ENCODE measurements at places on chromosomes 12 and 14.

DNA sequence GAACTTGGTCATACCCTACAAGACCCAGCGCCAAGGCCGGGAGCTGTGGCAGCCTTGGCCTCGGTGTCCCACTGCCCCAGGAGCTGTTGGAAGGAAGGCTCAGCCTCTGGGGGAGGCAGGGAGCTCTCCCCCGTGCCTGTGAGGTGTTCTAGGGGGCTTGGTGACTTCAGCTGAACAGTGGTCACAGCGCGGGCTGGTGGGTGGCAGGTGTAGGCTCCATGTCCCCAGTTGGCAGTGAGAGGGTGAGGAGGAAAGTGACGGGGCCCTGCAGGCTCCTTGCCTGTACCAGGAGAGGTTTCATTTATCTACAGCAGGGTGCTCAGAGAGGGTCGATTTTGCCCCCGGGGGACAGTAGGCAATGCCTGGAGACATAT, 47.5 kb downstream of the DLK1 start:
- DNase-seq, result no peak

DNA sequence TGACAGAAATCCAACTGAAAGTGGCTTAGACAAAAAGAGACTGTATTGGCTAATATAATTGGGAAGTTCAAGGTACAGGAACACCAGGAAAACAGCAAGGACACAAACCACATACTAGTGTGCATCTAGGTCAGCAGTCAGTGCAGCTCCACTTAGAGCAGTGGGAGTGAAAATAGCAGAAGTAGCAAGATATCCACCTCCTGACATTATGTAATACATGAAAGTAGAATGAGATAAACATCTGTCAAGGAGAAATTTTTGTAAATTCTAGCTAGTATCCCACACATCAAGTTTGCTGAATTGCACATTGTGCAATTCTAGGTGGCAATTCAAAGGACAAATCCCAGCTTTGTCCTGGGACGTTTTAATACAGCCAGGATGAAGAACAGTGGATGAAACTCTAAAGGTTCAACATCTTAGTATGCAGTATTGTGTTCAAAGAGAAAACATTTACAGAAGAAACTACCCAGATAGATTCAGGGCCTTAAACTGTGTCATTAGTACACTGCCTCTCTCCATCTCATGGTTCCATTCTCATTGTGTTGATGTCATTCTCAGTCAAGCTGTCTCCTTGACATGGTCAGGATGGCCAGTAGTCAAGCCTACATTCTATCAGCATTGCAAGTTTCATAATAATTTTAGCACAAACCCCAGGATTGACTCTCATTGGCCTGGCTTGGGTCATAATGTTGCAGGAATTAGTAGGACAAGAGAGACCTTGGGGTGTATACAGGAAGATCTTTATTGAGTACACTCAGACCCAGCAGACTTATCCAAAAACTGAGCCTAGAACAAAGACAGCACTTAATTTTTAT, 56.8 kb downstream of the SDR9C7 start:
- no peak for DNase-seq

GRCh38 chr12:93708952-93709351, 31.8 kb downstream of the CRADD start:
- no peak for DNase-seq

DNA sequence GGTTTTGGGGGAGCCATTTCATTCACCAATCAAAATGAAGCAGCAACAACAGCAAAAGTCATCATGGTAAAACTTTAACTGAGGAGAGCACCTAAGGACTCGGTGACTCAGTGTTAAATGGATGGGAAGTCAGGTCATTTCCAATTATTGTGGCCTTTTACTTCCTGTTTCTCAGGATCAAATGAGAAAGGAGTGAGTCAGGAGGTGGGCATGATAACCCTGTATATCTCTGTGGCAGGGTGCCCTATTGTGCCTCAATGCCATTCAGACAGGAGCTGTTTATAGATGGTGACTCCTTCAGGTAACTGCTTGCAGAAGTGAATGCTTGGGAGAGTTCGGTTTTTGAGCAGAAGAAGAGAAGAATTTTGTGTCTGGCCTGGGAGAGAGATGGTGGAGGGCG, 135.5 kb upstream of the CPM start:
- no peak for DNase-seq

DNA sequence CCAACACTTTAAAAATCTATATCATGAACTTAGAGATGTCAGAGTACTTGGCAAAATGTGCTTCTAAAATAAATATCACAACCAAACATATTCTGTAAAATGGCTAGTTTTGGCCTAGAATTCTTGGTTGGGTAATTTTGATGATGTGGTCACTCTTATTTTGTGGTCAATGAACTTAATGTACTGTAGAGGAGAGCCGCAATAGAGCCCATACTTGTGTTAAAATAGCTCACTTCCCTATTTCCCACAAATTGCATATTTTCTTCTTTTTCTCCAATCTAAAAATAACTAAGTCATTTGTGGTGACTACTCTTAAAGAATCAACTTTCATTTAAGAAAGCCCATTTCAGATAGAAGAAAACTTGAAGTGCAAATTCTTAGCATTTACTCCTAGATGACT, 619.4 kb downstream of the CCER1 start:
- no peak for DNase-seq

GRCh38 chr14:42174357-42174756, 567.7 kb downstream of the LRFN5 start:
- DNase-seq, result no peak

GRCh38 chr14:35295845-35296161, 3.6 kb downstream of the PSMA6 start:
- DNase-seq, result no peak

- DNase-seq, result no peak
Measured at GRCh38 chr14:82388488-82388887, 854.8 kb upstream of the SEL1L start.

Measured in activated CD4-positive, CD25-positive, alpha-beta regulatory T cell treated with anti-CD3 and anti-CD28 coated beads, Interleukin-2, amount 50 U/mL, for 16 hours (primary cell).